ENCODE measurements at places on chromosomes 1 and 21. TPM values are rescaled to one million over a fixed set of nuclear protein-coding genes. Genes with fewer than 3 reads are reported as not detected.

The NPHS2 gene
- not detected for total RNA-seq

The TAF12 gene
- total RNA-seq, result 17.0 TPM

The CD1D gene
- 1.5 TPM for total RNA-seq

The LCE3D gene
- not detected for total RNA-seq

The CD1C gene
- total RNA-seq, result not detected

The ECM1 gene
- total RNA-seq, result 637 TPM

The LCE3E gene
- not detected for total RNA-seq

The ANGPTL7 gene
- total RNA-seq, result not detected

The OR2T35 gene
- total RNA-seq, result not detected

The TNFRSF9 gene
- 4.8 TPM for total RNA-seq

The RNU1-2 gene
- total RNA-seq, result 3,428 TPM

The SYCP1 gene
- total RNA-seq, result not detected

The SERINC2 gene
- 23.6 TPM for total RNA-seq

The NES gene
- 111 TPM for total RNA-seq

The ZNF683 gene
- not detected for total RNA-seq

The LIPI gene
- not detected for total RNA-seq

The CFH gene
- total RNA-seq, result 67.9 TPM

DNA sequence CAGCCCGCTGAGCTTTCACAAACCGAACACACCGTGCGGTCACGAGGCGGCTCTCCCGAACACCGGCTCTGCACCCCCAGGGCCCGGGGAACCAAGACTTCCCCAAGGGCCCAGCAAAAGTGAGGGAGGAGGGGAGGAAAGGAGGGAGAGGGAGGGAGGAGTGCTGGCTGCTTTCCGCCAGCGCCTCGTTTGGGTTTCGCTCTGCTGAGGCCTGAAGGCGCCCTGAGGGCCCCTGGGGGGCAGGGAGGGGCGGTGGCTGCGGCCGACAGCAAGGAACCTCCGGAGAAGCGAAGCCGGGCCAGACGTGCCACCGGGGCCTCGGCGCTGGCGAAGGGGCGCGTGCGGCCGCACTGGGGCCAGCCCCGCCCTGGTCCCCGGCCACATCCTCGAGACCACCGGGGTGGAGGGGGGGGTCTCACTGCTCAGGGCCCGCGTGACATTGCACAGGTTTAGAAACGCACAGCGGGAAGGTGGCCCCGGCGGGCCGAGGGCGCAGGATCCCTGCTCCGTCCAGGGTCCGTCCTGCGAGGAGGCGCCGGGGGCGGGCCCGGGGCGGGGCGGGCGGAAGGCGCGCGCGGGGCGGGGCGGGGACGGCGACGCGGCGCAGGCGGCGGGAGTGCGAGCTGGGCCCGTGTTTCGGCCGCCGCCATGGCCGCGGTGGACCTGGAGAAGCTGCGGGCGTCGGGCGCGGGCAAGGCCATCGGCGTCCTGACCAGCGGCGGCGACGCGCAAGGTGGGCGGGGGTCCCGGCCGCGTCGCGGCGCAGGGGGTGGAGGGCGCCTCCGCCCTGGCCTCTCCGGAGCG is at the start of gene PFKL:
PFKL (plus strand) TSS at position 596 of the 804 bp plus-strand sequence; CDS start at position 649, 53 bp downstream.
- DNase-seq, result peak; percentile 67

DNA sequence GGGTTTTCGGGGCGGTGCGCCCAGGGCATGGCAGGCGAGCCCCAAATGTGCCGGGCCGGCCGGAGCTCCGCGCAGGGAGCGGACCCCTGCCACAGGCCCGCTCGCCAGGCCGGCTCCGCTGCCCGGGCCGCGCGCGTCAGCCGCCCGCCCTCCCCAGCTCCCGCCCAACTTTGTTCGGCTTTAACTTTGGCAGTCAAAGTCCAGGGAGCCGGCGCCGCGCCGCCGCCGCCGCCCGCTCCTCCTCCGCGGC is 488 bp downstream of the SLC35D1 start:
- DNase-seq, result peak; percentile 69

GRCh38 chr1:203283597-203283996 is 21.7 kb upstream of the BTG2 start:
- no peak for DNase-seq

DNA sequence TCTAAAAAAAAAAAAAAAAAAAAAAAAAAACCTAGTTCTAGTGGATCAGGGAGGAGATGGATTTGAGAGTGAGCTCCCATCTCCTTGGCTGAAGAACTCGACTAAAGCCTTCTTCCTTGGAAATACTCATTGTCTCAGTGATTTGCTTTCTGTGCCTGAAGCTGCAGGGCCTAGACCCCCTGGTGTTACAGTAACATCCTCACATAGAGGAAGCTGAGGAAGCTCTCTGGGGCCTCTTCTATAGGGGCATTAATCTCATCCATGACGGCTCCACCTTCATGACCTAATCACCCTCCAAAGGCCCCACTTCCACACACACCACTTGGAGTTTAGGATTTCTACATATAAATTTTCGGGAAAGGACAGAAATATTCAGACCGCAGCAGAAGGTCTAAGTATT is 95.9 kb upstream of the ETS2 start:
- DNase-seq, result no peak

- DNase-seq, result no peak
Measured at GRCh38 chr1:8342325-8342724, 24.4 kb downstream of the SLC45A1 start.

DNA sequence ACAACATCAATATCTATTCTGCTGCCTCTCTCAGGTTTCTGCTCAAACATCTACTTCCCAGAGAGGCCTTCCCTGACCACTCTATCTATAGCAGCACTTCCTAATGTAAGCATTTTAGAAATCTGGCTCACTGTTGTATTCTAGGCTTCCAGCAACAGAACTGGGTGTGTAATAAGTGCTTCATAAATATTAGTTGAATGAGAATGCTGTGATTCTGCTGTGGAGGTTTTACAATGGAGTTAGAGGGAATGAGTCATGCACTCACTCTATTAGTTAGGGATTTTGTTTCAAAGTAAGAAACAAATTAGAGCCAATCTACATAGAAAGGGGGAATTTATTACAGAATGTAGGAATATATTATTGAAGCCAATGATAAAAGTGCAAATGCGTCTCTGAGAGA is 38.6 kb upstream of the SLC35F3 start:
- no peak for DNase-seq

DNA sequence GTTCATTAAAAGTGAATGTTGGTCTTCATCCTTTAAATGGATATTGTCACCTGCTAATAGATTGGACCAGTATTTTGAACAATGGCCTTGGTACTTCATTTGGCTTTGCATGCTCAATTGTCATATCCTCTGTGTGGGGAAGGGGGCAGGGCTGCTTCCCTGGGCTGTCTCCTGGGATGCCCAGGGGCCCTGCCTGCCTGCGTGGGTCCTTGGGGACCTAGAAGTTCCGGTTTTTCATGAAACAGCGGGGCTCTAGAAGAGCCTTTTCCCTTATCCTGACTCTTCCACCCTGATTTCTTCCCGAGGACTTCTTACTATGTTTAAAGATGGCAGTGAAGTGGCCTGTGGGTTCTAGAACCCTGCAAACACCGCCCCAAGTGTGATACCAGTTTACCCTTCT is 97.5 kb downstream of the DISC1 start:
- no peak for DNase-seq

- no peak for DNase-seq
Measured at GRCh38 chr1:174447866-174448530, at the start of gene GPR52. Gene GPR52, plus strand, starts transcription at chr1:174447964. Its CDS starts 148 bp downstream, at chr1:174448112.

DNA sequence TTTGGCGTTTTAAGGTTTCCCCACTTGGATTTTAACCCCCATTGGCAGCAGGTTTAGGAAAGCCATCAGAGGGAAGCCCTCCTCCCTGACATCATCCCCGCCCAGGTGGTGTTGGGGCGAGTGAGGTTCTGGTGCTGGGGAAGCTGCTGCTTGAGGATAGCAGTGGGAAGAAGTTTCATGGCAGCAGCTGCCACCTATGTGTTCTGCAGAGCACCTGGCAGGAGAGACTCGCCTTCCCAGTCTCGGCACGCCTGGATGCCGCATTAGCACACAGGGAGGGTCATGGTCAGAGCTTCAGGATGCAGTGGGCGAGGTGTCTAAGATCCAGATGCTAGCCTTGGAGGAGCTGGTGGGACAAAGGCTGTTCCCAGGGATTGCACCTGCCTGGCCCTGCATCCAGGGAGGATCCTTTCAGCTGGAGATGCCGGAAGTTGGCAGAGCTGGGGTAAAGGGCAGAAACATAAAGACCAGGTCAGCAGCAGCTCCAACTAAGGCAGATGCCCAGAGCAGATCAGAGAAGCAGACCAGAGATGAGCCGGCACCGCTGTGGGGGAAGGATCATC is 33.9 kb downstream of the ABCG1 start:
- DNase-seq, result no peak

DNA sequence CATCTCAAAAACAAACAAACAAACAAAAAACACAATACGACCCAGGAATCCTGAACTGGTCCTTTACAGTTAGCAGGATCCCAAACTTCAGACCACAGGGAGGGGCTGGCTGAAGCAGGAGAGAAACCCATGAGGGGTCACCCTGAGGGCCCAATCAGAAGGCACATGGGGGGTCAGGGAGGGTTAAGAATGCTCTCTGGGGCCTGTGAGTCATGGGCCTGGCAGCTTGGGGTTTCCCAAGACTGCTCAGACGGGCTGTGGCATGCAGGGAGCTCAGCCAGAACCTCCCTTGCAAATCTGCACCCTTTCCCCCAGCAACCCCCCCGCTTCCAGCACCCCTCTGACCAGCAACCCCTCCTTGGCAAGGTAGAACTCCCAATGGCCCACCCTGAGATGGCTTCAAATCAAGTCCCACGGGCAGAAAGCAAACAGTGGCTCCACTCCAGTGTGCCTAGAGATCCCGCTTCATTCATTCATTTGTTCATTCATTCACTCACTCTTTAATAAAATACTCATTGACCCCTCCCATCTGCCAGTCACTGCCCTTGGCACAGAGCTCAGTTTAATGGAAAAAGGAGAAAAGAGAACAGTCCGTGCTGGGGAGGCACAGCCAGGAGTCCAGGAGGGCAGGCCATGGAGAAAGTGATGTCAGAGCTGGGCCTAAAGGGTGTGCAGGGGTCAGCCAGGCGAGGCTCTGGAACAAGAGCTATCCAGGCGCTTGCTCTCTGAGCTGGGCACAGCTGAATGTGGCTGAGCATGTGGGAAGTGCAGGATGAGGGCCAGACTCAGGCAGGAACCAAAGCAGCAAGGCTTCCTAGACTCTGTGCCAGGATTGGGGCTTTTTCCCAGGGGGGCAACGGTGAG is 8.2 kb downstream of the UQCRHL start:
- DNase-seq, result no peak

- DNase-seq, result no peak
Measured at GRCh38 chr1:116559304-116559761, 11.5 kb downstream of the CD58 start.

- no peak for DNase-seq
Measured at GRCh38 chr1:58881471-58881994, 97.7 kb upstream of the JUN start.

- DNase-seq, result no peak
Measured at GRCh38 chr21:37627074-37627473, 260.5 kb downstream of the DYRK1A start.

DNA sequence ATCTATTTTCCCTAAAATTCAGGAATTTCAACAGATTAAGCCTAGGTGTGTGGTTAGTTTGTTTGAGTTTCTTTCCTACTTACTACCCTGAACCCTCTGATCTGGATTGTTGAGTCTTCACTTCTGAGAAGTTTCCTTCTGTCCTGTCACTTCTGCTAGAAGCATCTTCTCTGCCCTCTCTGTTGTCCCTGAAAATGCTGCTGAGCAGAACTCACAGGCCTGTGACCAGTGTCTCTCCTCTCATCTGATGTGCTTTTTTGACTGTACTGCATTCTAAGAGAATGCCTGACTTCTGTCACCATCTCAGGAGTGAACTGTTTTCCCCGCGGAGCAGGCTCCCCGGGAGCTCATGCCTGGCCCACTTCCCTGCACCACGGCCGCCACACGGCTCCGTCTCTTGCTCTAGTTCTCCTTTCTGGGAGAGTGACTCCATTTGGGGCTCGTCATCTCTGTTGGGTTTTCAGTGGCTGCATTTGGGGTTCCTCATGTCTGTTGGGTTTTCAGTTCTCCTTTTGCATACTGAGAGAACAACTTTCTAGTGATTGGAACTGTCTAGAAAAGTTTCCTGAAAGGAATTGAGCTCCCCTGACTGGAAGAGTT is 77.9 kb downstream of the POFUT2 start:
- DNase-seq, result no peak

DNA sequence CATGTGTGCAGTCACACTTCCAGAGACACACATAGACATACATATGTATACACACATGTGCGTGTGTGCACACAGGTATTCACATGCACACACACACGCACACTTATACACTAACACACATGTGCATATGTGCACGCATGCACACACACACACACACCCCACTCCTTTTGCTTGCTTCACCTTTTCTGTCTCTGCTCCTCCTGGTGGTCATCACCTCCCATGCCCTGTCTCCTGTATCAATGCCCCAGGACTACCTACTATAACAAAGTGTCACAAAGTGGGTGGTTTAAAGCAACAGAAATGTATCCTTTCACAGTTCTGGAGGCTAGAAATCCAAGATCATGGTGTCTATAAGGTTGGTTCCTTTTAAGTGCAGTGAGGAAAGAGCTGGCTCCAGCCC is 27.4 kb downstream of the ETS2 start:
- DNase-seq, result no peak

DNA sequence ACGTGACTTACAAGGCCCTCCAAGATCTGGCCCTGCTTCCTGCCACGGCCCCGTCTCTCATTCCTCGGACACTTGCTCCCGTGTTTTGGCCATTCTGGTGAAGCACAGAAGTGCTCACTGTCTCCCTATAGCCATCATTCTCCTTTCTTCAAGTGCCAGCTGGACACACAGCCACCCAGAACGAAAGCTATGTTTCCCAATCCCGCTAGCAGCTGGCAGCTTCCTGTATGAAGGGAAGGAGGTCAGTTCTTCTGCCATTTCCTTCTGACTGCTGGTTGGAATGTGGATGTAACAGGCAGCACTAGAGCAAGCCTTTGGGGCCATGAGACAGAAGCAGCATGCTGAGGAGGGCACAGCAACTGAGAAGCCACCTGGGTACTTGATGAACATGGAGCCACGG is 82.8 kb downstream of the TGFBR3 start:
- no peak for DNase-seq

GRCh38 chr1:115839029-115839678 is 1.8 kb downstream of the NHLH2 start:
- peak; percentile 64 for DNase-seq

- DNase-seq, result no peak
Measured at GRCh38 chr21:33030633-33031032, 4.9 kb downstream of the OLIG2 start.

- no peak for DNase-seq
Measured at GRCh38 chr1:41799723-41800122, 119.0 kb downstream of the HIVEP3 start.

GRCh38 chr1:30043256-30043655 is 680.1 kb downstream of the MATN1 start:
- no peak for DNase-seq

DNA sequence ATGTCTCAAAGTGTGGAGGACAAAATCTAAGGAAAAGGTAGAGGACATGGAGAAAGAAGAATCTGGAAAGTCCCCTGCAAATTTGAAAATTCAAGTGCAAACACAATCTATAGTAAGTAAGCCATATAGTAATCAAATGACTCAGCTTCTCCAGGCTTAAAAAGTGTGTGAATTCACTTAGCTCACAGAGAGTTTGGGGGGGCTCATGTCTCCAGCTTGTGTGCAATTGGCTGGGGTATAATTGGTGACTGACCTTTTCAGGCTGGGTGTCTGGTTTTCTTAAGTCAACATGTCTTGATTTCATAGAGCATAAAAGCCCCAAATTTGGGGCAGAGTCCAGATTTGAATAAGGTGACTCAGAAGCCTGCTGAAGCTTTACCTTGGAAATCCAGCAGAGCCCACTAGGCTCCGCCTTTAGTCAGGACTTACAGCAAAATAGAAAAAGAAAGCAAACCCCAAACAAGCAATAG is 8.6 kb downstream of the CLDN14 start:
- DNase-seq, result no peak

GRCh38 chr1:229190057-229190575 is 80.8 kb upstream of the RAB4A start:
- DNase-seq, result no peak

All from endothelial cell (in vitro differentiated cells).